Neural crest cell (in vitro differentiated cells): ENCODE measurements at places on chromosomes 6 and 20. TPM values are rescaled to one million over a fixed set of nuclear protein-coding genes. Genes with fewer than 3 reads are reported as not detected.
A peak's percentile ranks its signal among the peaks of the same experiment; 100 is the strongest.

DNA sequence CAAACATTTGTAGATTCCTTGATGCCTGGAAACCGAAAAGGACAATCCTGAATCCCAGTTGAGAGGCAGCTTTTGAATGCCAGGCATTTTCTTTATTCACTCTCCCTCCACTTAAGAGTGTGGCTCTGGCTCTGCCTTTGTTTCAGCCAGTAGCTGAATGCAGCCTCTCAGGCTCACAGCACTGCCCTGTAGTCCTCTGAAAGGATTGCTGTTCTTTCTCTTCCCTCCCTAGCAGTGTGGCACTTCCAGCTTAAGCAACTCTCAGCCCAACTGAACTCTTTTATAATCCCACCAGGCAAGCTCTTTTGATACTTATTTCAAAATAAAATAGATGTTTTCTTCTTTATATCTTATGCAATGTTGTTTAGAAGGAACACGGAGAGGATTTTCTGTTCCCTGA lies 415.6 kb downstream of the GJA1 start:
- peak overlapping the region; percentile 34 for H3K4me3 ChIP-seq
- H3K36me3 ChIP-seq = no peaks in the 10 kb centered on the region

GRCh38 chr6:146388736-146389364 lies 154.8 kb upstream of the RAB32 start:
- no peak for DNase-seq
- peaks cover 8% of the 10 kb centered on the region for H3K4me1 ChIP-seq
- no peaks in the 10 kb centered on the region for H3K36me3 ChIP-seq
- no peak overlapping the region for H3K27ac ChIP-seq
- no peak overlapping the region for H3K4me3 ChIP-seq
- H3K27me3 ChIP-seq = no peaks in the 10 kb centered on the region

DNA sequence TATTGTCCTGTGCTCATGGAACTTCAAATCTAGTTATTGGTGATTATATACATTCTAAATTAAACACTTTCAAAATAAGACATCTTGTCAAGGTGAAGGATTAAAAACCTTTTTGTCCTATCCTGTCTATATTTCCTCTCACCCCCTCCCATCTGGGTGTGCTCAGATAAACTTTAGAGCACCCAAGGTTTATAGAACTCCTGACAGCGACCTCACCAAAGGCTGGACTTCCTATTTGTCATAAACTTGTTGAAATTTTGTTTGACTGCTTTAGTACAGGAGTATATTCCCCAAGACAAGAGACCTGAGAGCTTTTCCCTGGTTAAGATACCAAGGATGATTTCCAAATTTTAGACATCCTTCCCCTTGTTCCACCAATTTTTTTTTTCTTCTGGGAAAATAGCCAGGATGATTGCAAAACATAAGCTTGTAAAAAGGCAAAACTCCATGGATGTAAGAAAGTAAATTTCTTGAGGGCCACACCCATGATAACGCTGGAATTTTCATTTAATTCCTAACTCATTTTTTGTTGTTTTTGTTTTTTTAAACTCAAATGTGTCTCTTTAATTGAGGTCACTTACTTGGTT lies 33.0 kb downstream of the CARMIL1 start:
- DNase-seq = no peak
- no peak overlapping the region for H3K27ac ChIP-seq
- H3K4me1 ChIP-seq = peaks cover 39% of the 10 kb centered on the region
- no peak overlapping the region for H3K4me3 ChIP-seq
- H3K27me3 ChIP-seq = no peaks in the 10 kb centered on the region

DNA sequence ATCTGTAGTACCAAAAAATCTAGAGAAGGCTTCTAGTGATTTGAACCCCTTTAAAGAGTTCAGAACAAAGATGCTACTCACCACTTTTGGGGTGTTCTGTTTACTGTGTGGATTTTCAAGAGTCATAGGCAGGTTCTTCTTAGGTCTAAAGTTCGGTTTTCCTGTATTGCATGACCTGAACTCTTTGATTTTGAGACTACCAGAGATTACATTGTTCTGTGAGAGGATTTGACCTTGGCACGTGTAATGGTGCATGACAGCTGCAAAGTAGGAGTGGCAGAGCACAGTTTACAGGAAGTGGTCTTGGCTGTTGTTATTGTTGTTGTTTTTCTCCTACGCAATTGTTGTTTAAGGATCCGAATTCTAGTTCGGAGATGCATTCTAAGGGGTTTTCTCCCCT lies 592.7 kb downstream of the EPHA7 start:
- H3K27ac ChIP-seq = no peak overlapping the region
- no peaks in the 10 kb centered on the region for H3K27me3 ChIP-seq
- no peak overlapping the region for H3K4me3 ChIP-seq
- DNase-seq = no peak

- H3K4me1 ChIP-seq = no peaks in the 10 kb centered on the region
- no peak overlapping the region for H3K4me3 ChIP-seq
- no peaks in the 10 kb centered on the region for H3K36me3 ChIP-seq
- H3K27ac ChIP-seq = no peak overlapping the region
- no peak for DNase-seq
- H3K27me3 ChIP-seq = peaks cover 19% of the 10 kb centered on the region
These were observed 25.4 kb upstream of the MAS1 start for GRCh38 chr6:159865226-159865920.

CALHM4 gene
- total RNA-seq = not detected in 2 replicates
